Prostate gland (tissue), 2 donors: ENCODE measurements at places on chromosomes 3 and 15. TPM values are rescaled to one million over a fixed set of nuclear protein-coding genes. Genes with fewer than 3 reads are reported as not detected.

- H3K27ac ChIP-seq = no peak overlapping the region
- no peaks in the 10 kb centered on the region for H3K27me3 ChIP-seq
- DNase-seq = no peak
- no peaks in the 10 kb centered on the region for H3K4me1 ChIP-seq
- no peaks in the 10 kb centered on the region for H3K36me3 ChIP-seq
These were observed 14.4 kb downstream of the CCDC32 start for GRCh38 chr15:40550341-40551037.

DNA sequence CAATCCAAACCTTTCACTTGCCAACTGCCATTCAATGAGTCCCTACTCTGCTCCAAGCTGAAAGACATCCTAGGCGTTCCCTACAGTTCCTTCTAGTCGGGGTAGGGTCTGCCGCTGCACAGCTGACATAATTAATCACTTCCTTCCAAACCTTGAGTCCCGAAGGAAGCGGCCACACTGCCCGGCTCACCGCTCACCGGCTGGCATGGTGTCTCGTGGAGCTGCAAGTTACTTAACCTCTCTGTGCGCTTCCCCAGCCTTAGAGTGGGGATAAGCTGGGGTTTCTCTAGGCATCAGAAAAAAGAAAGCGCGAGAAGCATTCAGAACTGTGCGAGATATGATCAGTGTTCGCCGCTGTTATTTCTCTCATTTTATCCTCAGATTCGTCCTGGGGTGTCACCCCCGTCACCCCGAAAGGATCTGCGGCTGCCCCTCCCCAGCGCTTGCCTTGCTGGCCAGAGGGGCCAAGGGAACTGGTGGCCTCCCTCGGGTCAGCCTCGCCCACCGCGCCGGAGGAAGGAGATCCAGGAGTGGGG lies 748 bp downstream of the MRPS25 start:
- H3K4me1 ChIP-seq = no peaks in the 10 kb centered on the region
- H3K36me3 ChIP-seq = no peaks in the 10 kb centered on the region
- H3K27ac ChIP-seq = peak overlapping the region; percentile 73

GRCh38 chr3:106338582-106339214 lies 469.9 kb upstream of the CBLB start:
- H3K4me3 ChIP-seq = no peak overlapping the region
- H3K4me1 ChIP-seq = no peaks in the 10 kb centered on the region
- no peaks in the 10 kb centered on the region for H3K36me3 ChIP-seq
- no peak for DNase-seq
- H3K27me3 ChIP-seq = no peaks in the 10 kb centered on the region

Gene IL20RB
- total RNA-seq = 0.14 TPM
